ENCODE measurements at places on chromosomes 11 and 22.

DNA sequence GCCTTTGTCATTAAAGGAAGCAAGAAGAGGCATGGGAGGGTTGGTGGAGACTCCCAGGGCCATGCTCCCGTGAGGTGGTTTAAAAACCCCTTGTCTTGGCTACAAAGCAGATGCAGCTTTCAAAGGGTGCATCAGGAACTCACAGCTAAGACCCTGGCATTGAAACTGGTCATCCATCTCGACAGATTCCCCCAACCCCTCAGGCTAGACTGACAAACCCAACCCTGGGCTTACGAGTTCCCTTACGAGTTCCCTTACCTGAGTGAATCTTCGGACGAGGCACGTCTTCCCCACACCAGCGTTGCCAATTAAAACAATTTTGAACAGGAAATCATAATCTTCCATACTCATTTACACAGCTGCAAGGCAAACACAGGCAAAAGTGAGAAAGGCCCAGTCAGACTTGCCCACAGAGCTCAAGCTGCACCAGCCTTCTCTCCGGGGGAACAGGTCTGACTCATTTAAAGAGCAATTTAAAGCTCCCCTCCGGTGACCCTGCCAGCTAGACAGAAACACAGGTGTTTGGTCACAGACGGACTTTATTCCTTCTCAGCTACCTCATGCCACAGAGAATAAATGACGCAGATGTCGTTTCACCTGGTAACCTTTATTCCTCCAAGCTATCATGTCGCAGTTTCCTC lies 74.6 kb downstream of the RAB30 start:
- no peak for DNase-seq

DNA sequence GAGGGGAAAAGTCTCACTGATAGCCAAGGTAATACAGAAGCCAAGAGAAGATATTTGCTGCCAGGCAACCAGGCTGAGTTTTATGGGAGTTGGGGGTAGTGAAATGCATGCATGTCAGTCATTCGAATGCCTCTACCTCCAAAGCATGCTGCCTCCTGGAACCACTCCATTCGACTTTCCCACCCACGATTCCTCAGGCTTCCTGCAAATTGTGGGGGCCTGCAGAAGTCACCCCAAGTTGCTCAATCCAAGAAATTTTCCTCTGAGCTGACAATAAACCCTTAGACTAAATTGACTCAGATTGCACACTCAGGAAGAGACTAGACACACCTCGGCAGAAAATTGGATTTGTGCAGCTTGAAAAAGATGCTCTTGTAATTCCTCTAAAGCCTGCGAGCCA lies 73.6 kb upstream of the GRK3 start:
- no peak for DNase-seq

- DNase-seq = no peak
Observed at GRCh38 chr11:12397931-12398334, 20.6 kb downstream of the PARVA start.

- DNase-seq = no peak
Observed at GRCh38 chr11:15663777-15664218, 549.1 kb downstream of the INSC start.

DNA sequence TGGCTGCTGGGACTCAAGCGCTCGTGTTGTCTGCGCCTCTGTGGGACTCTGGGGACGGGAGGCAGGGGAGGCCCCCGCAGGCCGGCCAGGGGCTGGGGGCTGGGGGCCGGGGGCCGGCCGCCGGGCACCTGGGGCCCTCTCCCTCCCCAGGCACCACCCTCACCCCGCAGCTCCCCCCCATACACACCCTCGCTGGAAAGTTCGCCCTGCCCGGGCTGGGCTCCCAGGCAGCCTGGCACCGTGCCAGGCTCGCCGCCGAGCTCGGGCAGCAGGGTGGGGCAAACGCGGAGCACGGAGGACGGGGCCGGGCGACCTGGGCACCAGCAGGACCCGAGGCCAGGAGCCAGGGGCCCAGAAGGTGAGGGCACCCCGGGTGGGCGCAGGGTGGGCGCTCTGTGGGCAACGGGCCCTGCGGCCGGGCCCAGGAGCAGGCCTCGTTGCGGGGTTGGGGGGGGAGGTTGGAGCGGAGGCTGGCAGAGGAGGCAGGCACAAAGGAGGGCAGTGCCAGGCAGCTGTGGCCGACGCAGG lies 76.7 kb upstream of the WNT7B start:
- peak; percentile 44 for DNase-seq

DNA sequence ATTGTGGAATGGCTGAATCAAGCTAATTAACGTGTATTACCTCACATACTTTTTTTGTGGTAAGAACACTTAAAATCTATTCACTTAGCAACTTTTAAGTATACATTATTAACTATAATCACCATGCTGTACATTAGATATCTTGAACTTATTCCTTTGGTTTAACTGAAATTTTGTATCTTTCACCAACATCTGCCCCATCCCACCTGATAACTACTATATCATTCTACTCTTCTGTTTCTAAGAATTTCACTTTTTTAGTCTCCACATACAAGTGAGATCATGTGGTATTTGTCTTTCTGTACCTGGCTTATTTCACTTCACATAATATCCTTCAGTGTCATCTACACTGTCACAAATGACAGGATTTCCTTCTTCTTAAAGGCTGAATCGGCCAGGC lies 17.1 kb upstream of the VWA5A start:
- DNase-seq = no peak

All from stimulated activated CD4-positive, alpha-beta T cell treated with anti-CD3 and anti-CD28 coated beads, Interleukin-12 subunit alpha, Interleukin-12 subunit beta, amount 100 ng/mL, for 4 hours (primary cell).